ENCODE measurements at places on chromosomes 1 and 21. TPM values are rescaled to one million over a fixed set of nuclear protein-coding genes. Genes with fewer than 3 reads are reported as not detected.

The TNFRSF18 gene
- total RNA-seq = 0.92 TPM

- H3K36me3 ChIP-seq = no peaks in the 10 kb centered on the region
- H3K27ac ChIP-seq = no peak overlapping the region
- no peaks in the 10 kb centered on the region for H3K27me3 ChIP-seq
- DNase-seq = no peak
- peaks cover 5% of the 10 kb centered on the region for H3K4me1 ChIP-seq
- no peak overlapping the region for H3K4me3 ChIP-seq
Observed at GRCh38 chr1:175331891-175332290, 139.3 kb upstream of the KIAA0040 start.

GRCh38 chr1:209302779-209303568 lies 280.5 kb upstream of the CAMK1G start:
- H3K36me3 ChIP-seq = no peaks in the 10 kb centered on the region
- no peaks in the 10 kb centered on the region for H3K4me1 ChIP-seq
- no peak overlapping the region for H3K4me3 ChIP-seq
- H3K27ac ChIP-seq = no peak overlapping the region
- H3K27me3 ChIP-seq = no peaks in the 10 kb centered on the region

DNA sequence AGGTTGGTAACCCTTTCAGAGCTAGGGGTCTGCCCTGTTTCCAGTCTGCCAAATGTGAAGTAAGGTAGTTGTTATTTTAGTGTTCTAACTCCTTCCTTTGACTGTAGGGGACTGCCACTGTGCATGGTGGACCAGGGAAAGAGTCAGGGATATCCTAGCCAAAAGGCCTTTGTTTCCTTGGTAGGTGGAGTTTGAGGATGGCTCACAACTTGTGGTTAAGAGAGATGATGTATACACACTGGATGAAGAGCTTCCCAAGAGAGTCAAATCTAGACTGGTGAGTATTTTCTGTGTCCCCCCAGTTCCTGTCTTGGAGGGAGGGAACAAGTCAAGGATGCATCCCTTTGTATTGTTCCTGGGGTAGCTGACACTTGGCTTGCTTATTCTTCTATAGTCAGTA lies 3.5 kb upstream of the ST3GAL3 start:
- H3K27me3 ChIP-seq = no peaks in the 10 kb centered on the region
- H3K4me1 ChIP-seq = peaks cover 5% of the 10 kb centered on the region
- no peak overlapping the region for H3K4me3 ChIP-seq
- H3K36me3 ChIP-seq = peaks cover 30% of the 10 kb centered on the region
- DNase-seq = no peak

DNA sequence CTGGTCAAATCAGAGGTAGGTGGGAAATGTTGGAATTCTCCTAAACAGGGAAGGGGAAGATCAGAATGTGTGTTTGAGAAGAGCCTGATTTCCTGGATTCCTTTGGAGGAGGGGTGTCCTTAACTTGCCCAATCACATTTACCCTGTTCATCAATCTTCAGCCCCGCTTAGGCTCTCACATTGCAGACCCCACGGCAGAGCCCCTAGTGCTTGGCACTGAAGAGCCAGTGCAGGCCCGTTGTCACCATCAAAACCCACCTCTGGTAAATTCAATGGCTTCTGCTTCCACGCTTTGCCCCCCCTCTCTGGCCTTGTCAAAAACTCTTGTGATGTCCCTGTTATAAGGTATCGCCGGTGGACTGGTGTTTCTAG lies 2.3 kb downstream of the AGPAT3 start:
- H3K36me3 ChIP-seq = no peaks in the 10 kb centered on the region
- no peak for DNase-seq
- no peaks in the 10 kb centered on the region for H3K27me3 ChIP-seq
- H3K27ac ChIP-seq = no peak overlapping the region
- no peak overlapping the region for H3K4me3 ChIP-seq

All from H1 (cell line).